CD4-positive, CD25-positive, alpha-beta regulatory T cell (primary cell): ENCODE measurements at places on chromosomes 12 and 14.

DNA sequence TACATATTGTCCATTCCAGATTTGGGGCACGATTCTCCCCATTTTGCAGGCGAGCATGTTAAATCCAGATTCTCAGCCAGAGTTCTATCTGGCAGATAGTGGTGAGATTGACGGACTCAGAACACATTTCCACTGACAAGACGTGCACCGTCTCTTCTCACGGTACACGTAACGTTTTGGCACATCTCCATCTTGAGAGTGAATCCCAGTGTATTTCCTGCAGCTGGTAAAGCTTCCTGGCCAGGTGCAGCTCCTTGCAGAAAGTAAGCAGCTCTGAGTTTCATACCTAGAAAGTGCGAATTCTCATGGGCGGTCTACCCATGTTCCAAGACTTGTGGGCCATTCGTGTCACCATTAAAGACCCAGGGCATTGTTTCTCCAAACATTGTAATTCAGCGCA lies 102.6 kb downstream of the TSPAN9 start:
- DNase-seq, result no peak
- no peak overlapping the region for H3K27ac ChIP-seq
- H3K27me3 ChIP-seq, result peaks cover 4% of the 10 kb centered on the region
- no peak overlapping the region for H3K4me3 ChIP-seq
- no peaks in the 10 kb centered on the region for H3K4me1 ChIP-seq
- H3K36me3 ChIP-seq, result no peaks in the 10 kb centered on the region

GRCh38 chr12:1810201-1810930 lies 10.0 kb upstream of the LRTM2 start:
- no peak for DNase-seq
- H3K27me3 ChIP-seq, result no peaks in the 10 kb centered on the region
- H3K4me1 ChIP-seq, result peaks cover 4% of the 10 kb centered on the region
- no peak overlapping the region for H3K27ac ChIP-seq
- H3K4me3 ChIP-seq, result no peak overlapping the region

DNA sequence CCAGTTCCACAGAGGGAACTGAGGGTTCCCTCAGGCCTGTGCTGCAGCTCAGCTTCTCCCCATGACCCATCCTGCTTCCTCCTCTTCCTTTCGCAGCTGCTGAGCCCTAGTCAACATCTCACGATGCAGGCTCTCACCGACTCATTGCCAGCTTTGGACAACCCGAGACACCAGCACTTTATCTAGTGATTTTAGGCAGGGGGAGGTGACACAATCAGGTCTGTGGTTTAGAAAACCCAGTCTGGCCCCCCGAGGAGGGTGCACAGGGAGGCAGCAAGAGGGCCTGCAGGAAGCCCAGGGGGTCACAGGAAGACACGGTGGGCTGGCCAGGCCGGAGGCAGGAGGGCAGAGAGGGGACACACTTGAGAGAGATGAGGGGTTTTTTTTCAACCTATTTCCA lies 35.4 kb downstream of the DIO3 start:
- peaks cover 29% of the 10 kb centered on the region for H3K4me1 ChIP-seq
- no peak for DNase-seq
- no peak overlapping the region for H3K4me3 ChIP-seq
- H3K27me3 ChIP-seq, result no peaks in the 10 kb centered on the region
- H3K36me3 ChIP-seq, result no peaks in the 10 kb centered on the region
- peak overlapping the region; percentile 49 for H3K27ac ChIP-seq

DNA sequence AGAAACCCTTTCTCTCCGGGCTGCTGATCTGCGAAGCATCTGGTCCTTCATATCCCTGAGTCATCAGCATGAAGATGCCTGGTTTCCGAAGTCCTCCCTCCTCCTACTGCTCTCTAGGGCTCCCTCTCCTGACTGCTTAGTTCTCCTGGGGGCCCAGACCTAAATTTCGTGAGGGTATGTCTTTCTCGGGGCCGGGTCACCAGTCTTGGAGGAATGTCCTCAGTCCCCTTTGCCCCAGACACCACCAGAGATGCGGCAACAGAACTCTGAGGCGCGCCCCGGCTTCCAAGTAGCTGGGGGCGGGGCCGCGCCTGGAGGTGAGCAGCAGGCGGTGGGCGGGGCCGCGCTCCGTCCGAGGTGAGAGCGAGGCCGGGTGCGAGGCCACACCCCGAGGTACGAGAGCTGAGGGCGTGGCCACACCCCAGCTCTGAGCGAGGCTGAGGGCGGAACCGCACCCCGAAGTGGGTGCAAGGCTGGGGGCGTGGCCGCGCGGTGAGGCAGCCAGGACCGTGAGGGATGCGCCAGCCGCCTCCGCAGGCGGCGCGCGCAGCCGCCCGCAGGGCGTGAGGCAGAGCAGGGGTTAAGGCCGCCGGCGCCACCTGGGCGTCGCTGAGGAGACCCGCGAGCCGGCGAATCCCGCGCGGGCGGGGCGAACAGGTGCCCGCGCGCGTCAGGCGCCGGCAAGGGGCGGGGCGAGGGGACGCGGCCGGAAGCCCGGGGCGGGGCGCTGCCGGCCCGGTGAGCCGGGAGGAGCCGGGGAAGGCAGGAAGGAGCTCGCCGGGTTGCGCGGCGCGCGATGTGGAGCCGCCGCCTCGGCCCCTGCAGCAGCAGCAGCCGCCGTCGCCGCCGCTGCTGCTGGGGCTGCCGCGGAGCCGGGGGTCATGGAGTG lies at the start of gene BICDL1:
TSS of gene BICDL1 (plus strand) at position 765 of the 889 bp plus-strand sequence. CDS start 633 bp downstream, outside the sequence.
- H3K4me1 ChIP-seq, result peaks cover 25% of the 10 kb centered on the region
- peaks cover 2% of the 10 kb centered on the region for H3K27me3 ChIP-seq
- H3K27ac ChIP-seq, result peak within 1 kb of the TSS; percentile 85
- peaks cover 7% of the 10 kb centered on the region for H3K36me3 ChIP-seq

- H3K4me1 ChIP-seq, result no peaks in the 10 kb centered on the region
- peaks cover 11% of the 10 kb centered on the region for H3K27me3 ChIP-seq
- no peak overlapping the region for H3K27ac ChIP-seq
- H3K4me3 ChIP-seq, result no peak overlapping the region
- no peaks in the 10 kb centered on the region for H3K36me3 ChIP-seq
Observed at GRCh38 chr12:96605684-96606083, 116.3 kb downstream of the CFAP54 start.
